ENCODE measurements at places on chromosomes 5 and 9.

DNA sequence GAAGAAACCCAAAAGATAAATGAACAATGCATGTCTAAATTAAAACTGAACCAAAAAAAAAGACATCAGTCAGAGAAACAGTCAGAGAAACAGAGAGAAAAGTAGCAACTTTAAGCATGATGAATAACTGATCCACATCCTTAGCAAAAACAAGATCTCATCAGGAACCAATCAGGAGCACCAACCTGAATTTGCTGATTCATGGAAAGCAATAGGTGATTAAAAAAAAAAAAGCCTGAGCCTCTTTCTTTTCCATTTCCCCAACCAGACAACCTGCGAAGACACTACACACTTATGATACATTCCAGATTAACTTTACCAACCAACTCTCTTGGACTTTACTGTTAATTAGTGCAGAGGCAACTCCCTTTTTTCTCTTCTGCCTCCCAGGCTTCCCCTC lies 112.7 kb upstream of the TAS2R1 start:
- no peak for DNase-seq

- no peak for DNase-seq
These were observed 47.7 kb downstream of the SRFBP1 start for GRCh38 chr5:122009436-122009835.

- no peak for DNase-seq
These were observed 74.0 kb upstream of the SLC25A51 start for GRCh38 chr9:37977851-37978480.

- DNase-seq, result no peak
These were observed 225.7 kb upstream of the DMRT1 start for GRCh38 chr9:615756-616155.

DNA sequence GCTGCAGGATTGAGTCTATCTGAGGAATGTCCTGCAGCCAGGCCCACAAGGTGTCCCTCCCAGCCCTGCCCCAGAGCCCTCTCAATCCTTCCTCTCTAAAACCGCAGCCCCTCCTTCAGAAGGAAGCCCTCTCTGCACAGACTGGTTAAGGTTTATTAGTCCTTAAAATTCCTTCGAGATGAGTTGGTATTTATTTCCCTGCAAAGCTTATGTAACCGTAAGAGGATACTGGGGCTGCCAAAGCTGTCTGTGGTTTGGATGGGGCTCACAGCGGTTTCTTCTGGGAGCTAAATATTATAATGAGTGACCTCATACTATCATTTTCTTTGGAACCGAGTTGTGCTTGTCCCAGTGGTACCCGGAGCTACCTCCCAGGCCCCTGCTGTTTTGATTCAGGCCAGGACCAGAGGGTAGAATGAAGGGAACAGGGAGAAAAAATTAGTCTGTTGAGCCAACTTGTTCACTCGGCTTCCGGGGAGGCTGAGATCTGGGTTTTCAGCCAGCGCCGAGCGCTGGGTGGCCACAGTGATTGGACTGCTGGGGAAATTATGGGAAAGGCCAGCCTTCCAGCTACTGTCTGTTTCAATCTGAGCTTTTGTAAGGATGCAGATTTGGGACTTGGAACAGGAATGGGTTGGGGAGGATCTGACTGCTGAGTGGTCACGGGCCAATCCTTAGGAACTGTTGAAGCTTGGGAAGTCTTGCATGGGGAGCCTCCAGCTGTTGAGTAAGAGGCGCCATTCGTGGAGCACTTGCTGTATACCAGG lies 107.5 kb downstream of the NDFIP1 start:
- DNase-seq, result no peak

DNA sequence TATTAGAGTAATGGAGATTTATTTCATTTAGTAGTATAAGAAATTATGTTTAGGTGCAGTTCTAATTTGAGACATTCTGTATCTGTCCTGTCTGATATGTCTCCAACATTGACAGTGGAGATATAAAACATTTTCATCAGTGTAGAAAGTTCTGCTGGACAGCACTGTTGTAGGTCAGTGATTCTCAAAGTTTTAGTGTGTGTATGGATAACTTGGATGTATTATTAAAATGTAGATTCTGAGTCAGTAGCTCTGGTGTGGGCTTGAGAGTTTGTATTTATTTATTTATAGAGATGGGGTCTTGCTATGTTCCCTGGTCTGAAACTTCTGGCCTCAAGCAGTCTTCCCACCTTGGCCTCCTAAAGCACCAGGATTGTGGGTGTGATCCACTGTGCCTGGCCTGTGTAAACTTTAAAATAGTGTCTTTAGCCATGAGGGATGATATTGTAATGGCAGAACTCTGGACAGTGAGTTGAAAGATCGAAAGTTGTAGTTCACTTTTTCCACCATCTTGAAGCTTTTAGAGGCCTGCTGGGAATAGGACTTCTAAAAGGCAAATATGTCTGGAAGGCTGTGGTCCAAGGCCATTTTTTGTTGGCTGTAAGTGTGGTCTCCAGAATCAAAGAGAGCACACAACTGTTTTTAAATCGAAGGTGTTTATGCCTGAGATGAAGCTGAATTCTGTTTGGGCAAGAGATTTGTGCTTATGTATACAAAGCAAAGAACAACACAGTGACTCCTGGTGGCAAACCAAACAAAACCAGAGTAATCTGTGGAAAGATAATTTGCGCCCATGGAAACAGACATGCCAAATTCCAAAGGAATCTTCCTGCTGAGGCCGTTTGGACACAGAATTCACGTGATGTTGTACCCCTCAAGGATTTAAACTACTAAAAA lies 12.4 kb downstream of the UBAP1 start:
- no peak for DNase-seq

DNA sequence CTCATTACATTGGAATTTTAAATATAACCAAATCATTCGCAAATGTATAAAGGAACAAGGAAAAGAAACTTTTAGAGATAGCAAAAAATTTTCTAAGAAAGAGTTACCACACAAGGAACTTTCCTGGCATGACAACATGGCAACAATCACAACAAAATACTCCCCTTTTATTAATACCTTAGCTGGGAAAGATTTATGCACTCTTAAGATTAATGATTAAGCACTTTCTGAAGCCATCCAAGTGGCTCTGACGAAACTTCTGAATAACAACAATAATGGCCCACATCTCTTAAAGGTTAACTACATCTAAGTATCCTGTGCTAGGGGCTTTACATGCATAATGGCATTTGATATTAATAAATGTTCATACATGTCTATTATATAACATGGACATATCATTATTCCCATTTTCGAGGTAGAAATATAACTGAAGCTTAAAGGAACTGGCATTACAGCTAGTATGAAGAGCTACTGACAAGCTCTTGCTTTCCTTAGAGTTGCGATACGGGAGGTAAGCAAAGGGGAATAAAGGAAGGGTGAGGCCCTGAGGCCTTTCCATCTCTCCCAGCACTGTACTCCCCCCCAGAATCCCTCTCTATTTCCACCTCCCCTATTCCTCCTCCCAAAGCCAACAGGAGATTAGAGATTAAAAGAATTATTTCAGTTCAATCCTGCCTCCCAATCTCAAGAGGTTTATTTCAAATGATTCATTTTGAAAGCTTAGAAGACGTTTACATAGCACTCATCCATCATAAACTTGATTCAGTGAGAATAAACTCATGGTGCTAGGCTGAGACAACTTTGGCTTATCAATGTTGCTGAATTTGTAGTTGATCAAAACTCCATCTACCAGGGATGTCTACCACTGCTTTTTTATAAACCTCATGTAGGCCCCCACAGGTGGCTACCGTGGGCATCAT lies 9.6 kb downstream of the MTMR12 start:
- DNase-seq, result no peak

- DNase-seq, result no peak
These were observed 75.2 kb upstream of the CTSL start for GRCh38 chr9:87650611-87651295.

- no peak for DNase-seq
These were observed 48.8 kb upstream of the SNAPC3 start for GRCh38 chr9:15373881-15374280.

DNA sequence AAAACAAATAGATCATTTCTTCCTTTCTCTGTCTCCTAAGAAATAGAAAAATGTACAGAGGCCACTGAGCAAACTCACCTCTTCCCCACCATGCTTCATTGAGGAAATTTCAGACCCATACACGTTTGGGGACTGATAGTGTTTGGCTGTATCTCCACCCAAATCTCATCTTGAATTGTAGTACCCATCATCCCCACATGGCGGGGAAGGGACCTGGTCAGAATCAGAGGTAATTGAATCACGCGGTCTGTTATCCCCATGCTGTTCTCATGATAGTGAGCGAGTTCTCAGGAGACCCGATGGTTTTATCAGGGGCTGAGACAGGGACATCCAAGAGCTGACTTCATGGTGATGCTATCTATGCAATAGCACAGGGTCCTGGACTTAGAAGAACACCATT lies 1655.8 kb downstream of the MAT2B start:
- no peak for DNase-seq

GRCh38 chr5:172903790-172904189 lies 55.4 kb upstream of the RPL26L1 start:
- no peak for DNase-seq

GRCh38 chr5:79694652-79695051 lies 5.0 kb downstream of the CMYA5 start:
- DNase-seq, result no peak

DNA sequence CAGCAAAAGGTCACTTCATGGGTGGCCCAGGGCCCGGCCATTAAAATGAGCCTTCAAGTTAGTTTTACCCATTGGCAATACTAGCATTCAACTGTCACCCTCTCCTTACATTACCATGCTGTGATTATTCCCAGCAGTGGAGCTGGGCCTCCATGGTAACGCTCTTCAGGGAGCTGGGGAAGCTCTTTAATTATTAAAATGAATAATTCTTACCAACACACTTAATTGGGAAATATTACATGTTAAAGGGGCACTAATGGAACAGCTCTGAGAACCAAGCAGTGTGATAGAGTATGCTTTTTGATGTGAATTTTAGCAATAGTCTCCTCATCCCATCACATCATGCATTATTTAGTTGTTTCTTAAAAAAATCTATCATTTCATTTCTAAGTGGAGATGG lies 187.2 kb downstream of the CEMIP2 start:
- DNase-seq, result no peak

- DNase-seq, result no peak
These were observed 66.5 kb upstream of the TLX3 start for GRCh38 chr5:171242521-171242920.

GRCh38 chr5:32233696-32234447 lies 59.8 kb upstream of the GOLPH3 start:
- DNase-seq, result no peak

DNA sequence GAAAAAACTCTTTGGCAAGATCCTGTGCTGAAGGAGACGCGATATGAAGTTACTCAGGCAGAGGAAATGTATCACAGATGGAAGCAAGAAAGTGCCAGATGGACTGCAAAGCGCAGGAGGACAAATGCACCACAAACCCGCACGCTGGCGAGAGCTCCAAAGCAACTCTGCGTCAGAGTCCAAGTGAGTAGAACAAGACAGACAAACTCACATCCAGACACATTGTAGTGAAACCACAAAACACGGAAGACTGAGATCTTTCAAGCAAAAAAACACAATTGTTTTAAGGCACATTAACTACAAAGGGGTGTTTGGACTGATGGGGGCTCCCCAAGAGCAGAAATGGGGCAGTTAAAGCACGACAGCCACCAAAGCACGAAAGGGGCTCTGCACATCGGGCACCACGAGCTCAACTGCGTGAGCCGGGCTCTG lies 39.2 kb upstream of the NKD2 start:
- DNase-seq, result no peak

DNA sequence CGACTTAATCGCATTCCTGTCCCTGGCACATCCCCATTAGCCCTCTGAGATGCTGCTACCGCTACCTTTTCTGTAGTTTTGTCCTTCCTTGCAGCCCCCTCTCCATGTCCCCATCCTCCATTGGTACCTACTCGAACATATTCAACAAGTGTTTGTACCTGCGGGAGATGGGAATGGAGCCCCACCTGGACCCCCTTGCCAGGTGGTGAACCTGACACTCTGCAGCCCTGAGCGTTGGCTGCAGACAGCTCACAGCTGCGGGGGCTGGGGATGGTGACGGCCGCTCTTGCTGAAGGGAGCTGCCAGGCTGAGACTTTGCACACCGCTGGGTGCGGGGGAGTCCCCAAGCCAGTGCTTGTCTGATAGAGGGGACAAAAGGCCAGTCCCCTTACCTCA lies 96.3 kb upstream of the DAP start:
- DNase-seq, result no peak

DNA sequence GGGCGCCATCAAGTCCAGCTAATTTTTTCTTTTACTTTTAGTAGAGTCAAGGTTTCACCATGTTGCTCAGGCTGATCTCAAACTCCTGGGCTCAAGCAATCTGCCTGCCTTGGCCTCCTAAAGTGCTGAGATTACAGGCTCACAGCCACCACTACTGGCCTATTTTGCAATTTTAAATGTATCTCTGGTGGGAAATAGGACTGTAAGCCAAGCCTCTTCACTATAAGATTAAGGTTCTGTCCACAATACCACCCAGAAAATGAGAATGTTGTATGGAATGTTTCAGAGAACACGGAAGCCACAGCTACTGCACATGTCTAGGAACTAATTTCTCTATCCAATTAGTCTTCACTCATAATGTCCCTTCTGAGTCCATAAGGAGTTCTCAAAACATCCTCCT lies 607.3 kb downstream of the PRELID2 start:
- DNase-seq, result no peak

DNA sequence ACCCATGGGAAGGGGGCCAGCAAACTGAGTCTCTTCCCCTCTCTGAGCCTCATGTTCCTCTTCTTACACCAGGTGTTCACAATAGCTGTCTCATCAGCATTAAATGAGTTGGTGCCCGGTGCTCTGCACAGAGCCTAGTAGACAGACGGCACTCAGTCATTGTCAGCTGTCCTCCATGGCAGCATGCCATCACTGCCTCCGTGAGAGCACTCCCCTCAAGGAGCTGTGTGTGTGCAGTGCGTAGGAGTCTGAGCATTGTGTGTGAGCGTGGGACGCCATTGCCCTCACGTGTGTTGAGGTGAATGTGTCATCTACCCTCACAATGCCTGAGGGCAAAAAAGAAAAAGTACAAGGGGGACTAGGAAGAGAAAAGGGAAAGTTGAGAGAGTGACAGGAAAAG lies 536.5 kb downstream of the CDK5RAP2 start:
- DNase-seq, result no peak

DNA sequence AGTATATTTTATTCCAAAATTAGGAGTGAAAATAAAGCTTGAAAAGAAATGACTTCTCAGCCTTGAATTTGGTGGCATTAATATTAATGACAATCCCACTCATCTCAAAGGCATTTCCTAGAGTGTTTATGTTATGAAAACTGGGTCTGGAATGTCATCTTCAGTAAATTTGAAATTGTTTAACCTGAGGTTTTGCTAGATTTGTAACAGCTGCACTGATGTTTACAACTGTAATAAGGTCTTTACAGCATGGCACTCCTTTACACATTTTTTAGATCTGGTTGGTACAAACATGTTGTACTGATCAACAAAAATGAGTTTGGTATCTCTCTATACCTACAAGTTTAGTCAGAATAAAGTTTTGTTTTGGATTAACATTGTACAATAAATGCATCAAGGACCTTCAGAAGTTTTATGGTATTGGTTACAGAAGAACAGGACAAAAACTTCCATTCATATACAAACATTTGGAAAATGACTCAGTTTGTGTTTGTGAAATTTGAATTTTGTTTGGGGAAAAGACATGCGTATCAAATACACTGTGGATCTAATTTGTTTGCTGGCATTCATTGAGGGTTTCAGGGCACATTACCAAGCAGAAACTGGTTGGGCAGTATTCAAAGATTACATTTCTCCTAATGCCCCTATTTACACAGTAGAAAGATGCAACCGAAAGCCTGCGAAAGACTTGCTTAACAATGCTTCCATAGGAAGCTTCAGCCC lies 11.6 kb downstream of the FANCC start:
- DNase-seq, result no peak

Measured in naive B cell (primary cell).